OCI-M1 (cell line): ENCODE measurements at places on chromosomes 7 and 10.
A peak's percentile ranks its signal among the peaks of the same experiment; 100 is the strongest.

- no peak for DNase-seq
Observed at GRCh38 chr7:71348821-71349681, 217.1 kb downstream of the GALNT17 start.

- DNase-seq, result no peak
Observed at GRCh38 chr7:24685708-24686107, 71.6 kb downstream of the GSDME start.

- DNase-seq, result peak; percentile 69
Observed at GRCh38 chr7:33423646-33424020, 294.3 kb downstream of the BBS9 start.

DNA sequence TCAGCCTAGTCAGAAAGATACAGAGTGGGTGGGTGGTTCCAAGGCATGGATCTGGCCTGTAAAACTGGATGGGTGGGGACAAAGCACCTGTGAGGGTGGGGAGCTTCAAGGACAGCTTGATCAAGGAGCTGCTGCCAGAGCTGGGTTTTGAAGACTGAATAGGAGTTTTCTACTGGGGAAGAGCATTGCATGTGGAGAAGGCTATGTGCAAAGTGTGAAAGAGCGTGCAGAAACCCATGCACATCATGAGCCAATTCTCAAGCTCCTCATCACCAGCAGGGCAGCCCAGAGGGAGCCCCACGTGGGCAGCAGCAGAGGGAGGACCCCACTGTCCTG is 58.6 kb downstream of the PDGFA start:
- no peak for DNase-seq

GRCh38 chr10:96833220-96834001 is 1.3 kb downstream of the LCOR start:
- DNase-seq, result peak; percentile 65
